Renal cortical epithelial cell (primary cell): ENCODE measurements at places on chromosomes 1 and 21. TPM values are rescaled to one million over a fixed set of nuclear protein-coding genes. Genes with fewer than 3 reads are reported as not detected.

DNA sequence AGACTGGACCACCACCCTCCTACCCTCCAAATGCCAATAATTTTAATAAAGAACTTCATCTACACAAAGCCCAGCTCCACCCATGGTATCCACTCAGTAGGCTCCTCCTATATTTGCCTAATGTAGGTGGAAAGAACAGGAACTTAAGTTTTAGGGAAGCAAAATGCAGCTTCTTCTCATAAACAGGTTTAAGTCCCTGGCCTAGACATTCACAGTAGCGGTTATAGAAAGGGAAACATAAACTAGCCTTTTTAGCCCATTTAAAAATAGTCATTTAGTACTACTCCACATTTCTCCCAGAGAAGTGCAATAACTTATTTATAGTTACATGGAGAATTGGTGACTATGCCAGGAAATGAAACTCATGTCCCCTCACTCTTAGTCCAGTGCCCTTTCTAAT is 56.6 kb upstream of the CPLANE2 start:
- DNase-seq, result no peak

DNA sequence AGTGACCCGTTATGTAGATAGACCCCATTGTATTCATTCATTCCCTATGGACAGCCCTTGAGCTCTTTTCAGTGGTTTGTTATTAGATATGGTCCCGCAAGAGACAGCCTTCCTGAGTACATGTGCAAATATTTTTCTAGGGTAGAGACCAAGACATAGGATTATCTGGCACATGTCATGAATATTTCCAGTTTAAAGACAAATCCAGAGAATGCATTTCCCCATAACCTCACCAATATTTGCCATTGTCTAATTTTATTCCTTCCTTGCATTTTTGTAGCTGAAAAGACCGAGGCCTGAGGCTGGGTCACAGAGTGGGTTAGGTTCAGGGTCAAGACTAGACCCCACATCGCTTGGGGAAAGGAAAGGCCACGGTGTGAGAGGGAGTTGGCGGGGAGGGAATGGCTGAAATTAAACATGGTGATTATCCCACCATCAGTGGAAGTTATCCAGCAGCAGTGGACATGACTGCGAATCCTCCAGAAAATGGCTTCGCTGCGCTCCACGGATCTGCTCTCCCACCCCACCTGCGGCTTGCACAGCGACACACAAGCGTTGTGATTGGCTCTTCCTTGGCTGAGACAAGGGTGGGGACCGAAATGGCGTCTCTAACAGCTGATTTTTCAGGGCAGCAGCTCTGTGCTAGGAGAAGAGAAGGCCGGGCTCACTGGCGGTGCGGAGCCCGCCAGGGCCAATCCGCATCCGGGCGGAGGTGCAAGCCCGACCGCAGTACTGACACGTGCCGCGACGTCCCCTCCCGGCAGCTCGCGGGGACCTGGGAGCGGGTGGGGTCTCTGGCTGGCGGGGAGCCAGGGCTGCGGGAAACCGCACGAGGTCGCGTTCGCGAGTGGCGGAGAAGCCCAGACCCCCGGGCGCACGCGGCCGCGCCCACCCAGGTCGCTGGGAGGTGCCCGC is 16.1 kb upstream of the STMN1 start:
- DNase-seq, result no peak

GRCh38 chr1:157310401-157310800 is 172.2 kb upstream of the ETV3 start:
- DNase-seq, result no peak

DNA sequence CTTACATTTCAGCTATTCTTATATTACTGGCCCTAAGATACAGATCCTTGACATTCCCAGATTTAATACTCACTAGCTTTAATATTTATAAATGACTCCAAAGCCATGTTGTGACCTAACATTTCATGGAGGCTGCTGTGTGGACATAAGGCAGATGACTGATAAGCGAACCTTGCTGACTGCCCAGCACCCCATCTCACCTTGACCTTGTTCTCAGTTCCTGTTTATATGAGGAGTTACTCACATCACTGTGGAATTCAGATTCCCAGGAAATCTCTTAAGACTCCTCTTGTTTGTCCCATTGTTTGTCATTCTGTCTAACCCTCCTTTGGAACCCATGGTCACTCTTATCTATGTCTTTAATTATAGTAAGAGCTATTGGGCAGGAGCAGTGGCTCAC is 21.9 kb downstream of the RAB3B start:
- DNase-seq, result no peak

- DNase-seq, result peak; percentile 36
Observed at GRCh38 chr21:29418813-29419212, 120.1 kb downstream of the BACH1 start.

GRCh38 chr1:229218612-229219025 is 52.3 kb upstream of the RAB4A start:
- no peak for DNase-seq

Gene HCRTR1
- total RNA-seq, result not detected in 2 replicates

Gene C1orf141
- total RNA-seq, result not detected in 2 replicates

Gene CYP4A11
- total RNA-seq, result not detected in 2 replicates

Gene SPRR2G
- not detected in 2 replicates for total RNA-seq

Gene OR10Z1
- not detected in 2 replicates for total RNA-seq

Gene NID1
- total RNA-seq, result 1.1 and 3.8 TPM in 2 replicates
